Activated T-helper 1 cell treated with Interleukin-2 at 50 U/mL for 16 hours (primary cell): ENCODE measurements at places on chromosomes 1 and 21.

DNA sequence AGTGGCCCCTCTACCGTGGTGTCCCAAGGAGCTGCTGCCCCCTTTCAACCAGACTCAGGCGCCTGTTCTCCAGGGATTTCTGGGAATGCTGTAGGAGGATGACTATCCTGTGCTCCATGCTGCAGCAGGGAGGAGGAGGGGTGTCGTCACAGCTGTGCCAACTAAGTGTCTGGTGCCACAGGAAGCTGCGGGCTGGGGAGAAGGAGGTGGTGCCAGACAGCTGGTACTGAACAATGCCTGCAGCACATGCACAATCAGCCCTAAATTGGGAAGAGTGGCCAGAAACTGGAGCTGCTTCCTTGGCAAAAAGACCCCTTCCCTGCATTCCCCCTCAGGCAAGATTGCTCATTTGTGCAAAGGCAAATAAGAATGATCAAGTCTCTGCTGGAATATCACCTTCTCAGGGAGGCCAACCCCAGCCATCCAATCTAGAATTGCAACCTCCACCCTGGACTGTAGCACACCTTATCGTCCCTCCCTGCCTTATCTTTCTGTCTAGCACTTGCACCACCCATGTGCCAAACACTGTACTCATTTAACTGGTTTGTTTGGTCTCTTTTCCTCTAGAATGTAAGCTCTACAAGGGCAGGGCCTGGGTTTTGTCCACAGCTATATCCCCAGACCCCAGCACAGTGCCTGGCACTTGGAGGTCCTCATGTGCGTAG is 33.3 kb downstream of the LAMB3 start:
- DNase-seq, result no peak

DNA sequence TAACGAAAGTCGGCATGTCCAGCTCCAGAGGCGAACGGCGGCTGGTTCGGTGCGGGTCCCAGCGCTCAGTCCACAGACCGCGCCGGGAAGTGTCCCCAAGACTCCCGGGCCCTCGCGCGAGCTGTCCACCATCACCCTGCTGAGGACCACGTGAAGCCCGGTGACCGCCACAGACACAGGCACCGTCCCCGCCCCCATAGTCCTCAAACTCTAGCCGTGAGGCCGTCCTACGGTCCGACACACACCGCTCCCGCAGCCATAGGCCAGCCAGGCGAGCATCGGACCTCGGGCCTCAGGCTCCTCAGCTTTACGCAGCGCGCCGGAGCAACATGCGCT is 535 bp downstream of the SETD4 start:
- no peak for DNase-seq

DNA sequence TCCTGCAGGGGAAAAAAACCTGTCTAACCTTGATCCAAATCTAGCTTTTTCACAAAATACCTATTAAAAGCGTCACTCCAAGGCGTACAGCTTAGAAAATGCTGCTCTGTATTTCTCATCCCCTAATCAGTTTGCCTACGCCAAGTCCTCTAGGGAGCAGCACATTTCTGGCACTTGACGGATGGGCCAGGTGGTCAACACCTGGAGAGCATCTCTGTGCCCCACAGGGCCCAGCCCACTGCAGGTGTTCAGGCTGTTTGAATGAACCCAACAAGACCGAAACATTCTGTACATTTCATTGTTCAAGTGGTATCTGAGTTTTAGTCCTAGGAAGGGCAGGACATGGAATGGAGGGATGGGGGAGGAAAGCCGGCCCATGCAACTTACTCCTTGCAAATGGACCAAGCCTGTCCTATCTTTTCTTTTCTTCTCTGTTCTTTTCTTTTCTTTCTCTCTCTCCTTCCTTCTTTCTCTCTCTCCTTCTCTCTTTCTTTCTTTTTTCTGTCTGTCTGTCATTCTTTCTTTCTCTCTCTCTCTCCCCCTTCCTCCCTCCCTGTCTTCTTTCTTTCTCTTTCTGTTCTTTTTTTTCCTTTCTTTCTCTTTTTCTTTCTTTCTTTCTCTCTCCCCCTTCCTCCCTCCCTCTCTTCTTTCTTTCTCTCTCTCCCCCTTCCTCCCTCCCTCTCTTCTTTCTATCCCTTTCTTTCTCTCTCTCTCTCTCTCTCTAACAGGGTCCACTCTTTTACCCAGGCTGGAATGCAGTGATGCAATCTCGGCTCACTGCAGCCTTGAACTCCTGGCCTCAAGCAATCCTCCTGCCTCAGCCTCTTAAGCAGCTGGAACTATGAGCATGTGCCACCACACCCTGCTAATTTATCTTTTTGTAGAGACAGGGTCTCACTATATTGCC is 29.1 kb downstream of the IGFN1 start:
- no peak for DNase-seq

- DNase-seq, result peak; percentile 65
Observed at GRCh38 chr1:12161662-12162458, 4.9 kb upstream of the TNFRSF1B start.

- no peak for DNase-seq
Observed at GRCh38 chr1:234372011-234372757, 1.1 kb upstream of the COA6 start.

DNA sequence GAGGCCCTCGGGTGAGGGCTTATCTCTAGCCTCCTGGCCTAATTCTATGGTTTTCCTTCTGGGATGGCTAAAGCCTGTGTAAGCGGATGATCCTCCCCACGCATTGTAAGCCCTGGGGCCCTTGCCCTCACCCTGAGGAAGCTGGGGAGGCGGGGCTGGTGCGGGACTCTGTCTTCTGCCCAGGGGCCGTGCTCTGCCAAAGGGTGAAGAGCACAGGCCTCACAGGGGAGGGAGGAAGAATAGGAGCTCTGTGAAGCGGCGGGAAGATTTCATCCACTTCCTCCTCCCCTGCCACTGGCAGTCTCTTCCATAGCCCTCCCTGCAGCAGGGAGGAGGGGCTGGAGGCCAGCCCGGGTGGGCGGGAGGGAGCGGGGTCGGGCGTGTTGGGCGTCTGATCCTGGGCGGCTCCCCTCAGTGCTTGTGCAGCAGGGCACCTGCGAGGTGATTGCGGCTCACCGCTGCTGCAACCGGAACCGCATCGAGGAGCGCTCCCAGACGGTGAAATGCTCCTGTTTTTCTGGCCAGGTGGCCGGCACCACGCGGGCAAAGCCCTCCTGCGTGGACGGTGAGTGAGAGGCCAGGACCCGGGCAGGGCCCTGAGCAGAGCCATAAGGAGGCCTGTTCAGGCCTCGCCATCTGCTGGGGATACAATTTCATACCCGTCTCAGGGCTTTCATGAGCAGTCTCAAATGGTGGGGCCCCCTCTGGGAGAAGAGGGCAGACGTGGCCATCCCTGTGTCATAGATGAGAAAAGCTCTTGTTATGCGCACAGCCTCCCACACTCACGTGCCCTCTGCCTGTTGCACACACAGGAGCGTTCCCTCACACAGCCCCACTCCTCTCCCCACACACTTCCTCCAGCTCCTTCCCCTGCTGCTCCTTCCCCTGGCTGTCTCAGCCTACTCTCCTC is 7.7 kb upstream of the PPM1J start:
- DNase-seq, result no peak

GRCh38 chr1:62352387-62352786 is 33.2 kb upstream of the KANK4 start:
- no peak for DNase-seq

DNA sequence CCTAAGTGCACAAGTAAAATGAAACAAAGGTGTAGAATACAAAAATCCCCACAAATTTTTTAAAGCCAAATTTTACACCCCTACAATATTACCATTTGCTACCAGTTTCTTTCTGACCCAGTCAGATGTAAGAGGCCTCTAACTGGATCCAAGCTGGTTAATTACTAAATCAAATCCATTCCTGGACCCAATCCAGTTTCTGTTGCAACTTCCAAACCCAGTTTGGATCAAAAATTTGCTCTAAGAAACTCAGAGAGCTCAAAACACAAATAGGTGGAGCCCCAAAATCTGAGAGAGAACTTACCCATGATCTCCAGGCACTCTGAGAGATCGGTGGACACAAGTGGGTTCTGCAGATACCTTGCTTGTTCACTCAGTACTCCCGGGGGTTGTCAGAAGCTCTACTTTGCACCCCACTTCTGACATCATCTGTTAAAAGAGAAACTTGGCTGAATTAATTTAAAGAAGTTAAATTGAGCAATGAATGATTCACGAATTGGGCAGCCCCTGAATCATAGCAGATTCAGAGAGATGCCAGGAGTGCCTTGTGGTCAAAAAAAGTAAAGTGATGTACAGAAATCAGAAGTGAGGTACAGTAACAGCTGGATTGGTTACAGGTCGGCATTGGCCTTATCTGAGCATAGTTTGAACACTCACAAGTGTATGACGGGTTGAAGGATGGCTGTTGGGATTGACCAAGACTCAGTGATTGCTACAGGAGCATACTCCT is 448.0 kb downstream of the KCNT2 start:
- DNase-seq, result no peak

DNA sequence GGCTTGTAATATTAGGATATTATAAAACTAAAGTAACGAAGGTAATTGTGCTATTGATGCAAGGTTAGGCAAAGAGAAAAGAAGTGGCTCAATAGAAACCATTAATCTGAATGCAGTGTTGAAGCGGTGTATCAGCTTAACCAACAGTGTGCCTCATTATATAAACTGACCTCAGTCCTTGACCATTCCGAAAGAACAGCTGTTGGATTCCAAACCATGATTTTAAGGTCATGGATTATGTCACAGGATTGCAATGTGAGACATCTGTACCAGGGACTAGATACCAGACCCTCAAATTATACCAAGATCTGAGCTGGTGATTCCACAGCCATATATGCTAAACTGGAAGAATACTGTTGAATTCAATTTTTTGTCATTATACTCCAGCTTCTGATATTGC is 134.2 kb upstream of the HP1BP3 start:
- no peak for DNase-seq

DNA sequence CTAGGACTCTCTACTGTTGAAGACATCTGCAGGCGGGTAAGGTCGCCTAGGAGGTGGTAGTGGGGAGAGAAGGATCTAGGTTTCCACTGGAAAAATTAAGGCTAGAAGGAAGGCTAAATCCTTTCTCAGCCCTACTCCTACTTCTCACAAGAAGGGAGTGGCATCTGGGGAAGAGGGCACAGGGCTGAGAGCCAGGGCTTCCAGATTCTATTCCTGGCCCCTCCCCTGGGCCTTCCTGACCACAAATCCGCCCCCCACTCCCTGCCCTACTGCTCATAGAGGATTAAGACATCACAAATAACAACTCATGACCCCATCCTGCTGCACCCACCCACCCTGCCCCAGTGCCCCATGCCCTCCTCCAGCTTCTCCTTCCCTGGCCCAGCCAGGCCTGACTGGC is 2.5 kb downstream of the PHLDA3 start:
- no peak for DNase-seq
